ENCODE measurements at places on chromosomes 4 and X. TPM values are rescaled to one million over a fixed set of nuclear protein-coding genes. Genes with fewer than 3 reads are reported as not detected.

Gene PLA2G12A
- total RNA-seq: 15.5 TPM

Gene USP38
- 14.9 TPM for total RNA-seq

Gene MAGEA8
- not detected for total RNA-seq

Gene RNF150
- total RNA-seq: 21.0 TPM
